HT-29 (cell line): ENCODE measurements at places on chromosomes 6 and 20. TPM values are rescaled to one million over a fixed set of nuclear protein-coding genes. Genes with fewer than 3 reads are reported as not detected.
A peak's percentile ranks its signal among the peaks of the same experiment; 100 is the strongest.

- peak; percentile 20 for DNase-seq
These were observed 218.6 kb upstream of the ZFP64 start for GRCh38 chr20:52410182-52410647.

GRCh38 chr6:10338151-10338550 is 76.7 kb downstream of the TFAP2A start:
- no peak for DNase-seq

- peak; percentile 41 for DNase-seq
These were observed 9.2 kb upstream of the DEFB110 start for GRCh38 chr6:50030777-50031562.

- DNase-seq = no peak
These were observed 15.2 kb downstream of the EFHC1 start for GRCh38 chr6:52435345-52435744.

GRCh38 chr20:52004018-52004417 is 187.6 kb downstream of the ZFP64 start:
- no peak for DNase-seq

Gene SIRPA
- 0.13 and 0.53 TPM in 2 replicates for total RNA-seq

Gene RANBP9
- 13.0 and 15.1 TPM in 2 replicates for total RNA-seq

Gene OLIG3
- total RNA-seq = not detected in 2 replicates

- peak; percentile 70 for DNase-seq
These were observed 103.5 kb downstream of the LAMP5 start for GRCh38 chr20:9617940-9618339.

DNA sequence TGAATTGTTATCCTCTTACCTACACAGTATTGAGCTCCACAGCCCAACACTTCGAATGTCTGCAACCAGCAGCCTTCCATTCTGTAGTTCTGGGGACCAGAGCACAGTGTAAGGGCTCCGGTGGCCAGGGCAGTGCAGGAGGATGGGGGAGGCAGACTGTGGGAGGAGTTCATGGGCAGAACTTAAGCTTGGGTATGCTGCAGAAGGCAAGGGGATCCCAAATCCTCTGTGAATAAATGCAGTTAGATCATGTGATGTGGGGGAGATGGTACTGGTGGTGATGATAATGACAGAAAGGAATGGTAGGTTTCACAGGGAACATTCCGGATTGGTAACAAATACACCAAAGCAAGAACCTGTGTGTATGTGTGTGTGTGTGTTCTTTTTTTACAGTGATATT is 26.5 kb upstream of the CNKSR3 start:
- DNase-seq = no peak

Gene C20orf202
- 0.13 TPM in 1 of 2 replicates, not detected in the other for total RNA-seq

- peak; percentile 8 for DNase-seq
These were observed 58.8 kb upstream of the MAP7 start for GRCh38 chr6:136608991-136609390.

GRCh38 chr6:133991096-133991593 is 38.1 kb downstream of the TBPL1 start:
- peak; percentile 35 for DNase-seq

Gene LST1
- total RNA-seq = not detected in 2 replicates

DNA sequence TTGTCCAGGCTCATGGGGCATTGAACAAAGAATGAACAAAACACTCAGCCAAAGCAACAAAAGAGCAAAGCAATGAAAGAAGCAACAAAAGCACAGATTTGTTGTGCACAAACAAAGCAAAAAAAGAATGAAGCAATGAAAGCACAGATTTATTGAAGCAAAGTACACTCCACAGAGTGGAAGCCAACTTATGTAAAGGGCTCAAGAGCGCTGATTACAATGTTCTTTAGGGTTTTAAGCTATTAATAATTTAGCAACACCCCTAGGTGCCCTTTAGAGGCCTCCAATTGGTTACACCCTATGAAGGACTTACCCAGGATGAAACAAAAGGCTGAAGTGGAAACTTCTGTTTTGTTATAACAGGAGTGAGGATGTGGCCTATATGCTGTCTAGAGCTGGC is 179.2 kb upstream of the PROKR2 start:
- DNase-seq = no peak

GRCh38 chr20:63769891-63770474 is 30.4 kb downstream of the SLC2A4RG start:
- no peak for DNase-seq

Gene MRPS18B
- 55.4 and 66.8 TPM in 2 replicates for total RNA-seq

Gene PBOV1
- not detected in 2 replicates for total RNA-seq

DNA sequence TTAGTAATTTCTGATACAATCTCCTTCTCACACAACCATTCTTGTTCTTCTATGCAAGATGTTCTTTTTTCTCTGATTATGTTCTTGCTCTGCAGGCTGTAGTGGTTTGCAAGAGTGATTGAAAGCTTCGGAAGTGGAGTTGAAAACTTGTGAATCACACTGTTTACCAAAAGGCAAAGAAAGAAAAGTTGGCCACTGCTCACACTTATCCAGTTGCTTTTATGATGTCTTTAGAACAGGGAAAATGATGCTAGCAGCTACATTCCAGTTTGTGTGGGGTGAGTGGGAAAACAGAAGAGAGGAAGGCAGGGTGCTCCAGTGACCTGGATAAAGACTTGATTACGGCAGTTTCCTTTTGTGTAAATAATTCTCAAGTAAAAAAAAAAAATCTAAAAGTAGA is 583.3 kb downstream of the TENT5A start:
- no peak for DNase-seq

- no peak for DNase-seq
These were observed 138.3 kb upstream of the HMGN3 start for GRCh38 chr6:79372757-79373156.

- peak; percentile 72 for DNase-seq
These were observed 100.1 kb upstream of the RGS17 start for GRCh38 chr6:153231048-153231646.

DNA sequence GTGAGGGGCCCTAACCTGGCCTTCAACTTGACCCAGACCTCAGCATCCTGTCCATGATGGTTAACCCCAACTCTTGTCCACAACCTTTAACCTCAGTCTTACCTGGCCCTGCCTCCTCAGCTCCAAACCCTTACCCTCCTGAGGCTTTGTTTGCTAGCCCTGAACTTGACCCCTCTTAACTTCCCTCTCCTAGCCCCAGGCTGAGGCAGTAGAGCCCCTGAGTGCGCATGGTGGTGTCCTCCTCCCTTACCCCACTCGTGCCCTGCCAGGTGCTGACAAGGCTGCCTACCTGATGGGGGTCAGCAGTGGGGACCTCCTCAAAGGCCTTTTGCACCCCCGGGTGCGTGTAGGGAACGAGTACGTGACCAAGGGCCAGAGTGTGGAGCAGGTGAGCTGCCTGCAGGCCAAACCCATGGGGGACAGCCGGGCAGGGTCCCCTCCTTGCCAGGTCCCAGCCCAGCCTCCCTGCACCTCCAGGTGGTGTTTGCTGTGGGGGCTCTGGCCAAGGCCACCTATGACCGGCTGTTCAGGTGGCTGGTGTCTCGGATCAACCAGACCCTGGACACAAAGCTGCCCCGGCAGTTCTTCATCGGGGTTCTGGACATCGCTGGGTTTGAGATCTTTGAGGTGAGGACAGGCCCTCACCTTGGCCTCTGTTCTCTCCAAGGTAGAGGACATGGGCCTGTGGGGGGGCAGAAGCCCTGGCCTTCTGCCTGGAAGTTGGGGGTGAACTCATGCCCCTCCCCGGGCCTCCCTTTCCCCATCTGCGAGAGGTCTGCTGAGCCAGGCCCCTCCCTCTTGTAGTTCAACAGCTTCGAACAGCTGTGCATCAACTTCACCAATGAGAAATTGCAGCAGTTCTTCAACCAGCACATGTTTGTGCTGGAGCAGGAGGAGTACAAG is 31.9 kb downstream of the MYH7B start:
- no peak for DNase-seq

DNA sequence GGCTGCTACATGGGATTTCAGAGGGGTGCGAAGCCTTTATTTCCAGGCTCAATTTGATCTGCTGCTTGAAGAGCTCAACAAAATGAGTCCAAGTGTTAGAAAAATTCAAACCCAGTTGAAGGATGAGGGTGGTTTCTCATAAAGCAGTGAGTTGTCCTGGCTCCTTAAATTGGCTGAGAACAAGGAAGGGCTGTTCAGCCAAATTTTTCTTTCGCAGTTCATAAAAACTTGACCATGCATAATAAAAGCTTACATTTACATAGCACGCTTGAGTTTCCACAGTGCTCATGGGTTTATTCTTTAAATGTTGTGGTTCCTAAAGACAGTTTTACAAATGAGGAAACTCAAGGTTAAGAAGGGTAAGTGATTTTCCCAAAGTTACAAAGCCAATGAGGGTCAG is 174.4 kb upstream of the FOXA2 start:
- no peak for DNase-seq

- peak; percentile 28 for DNase-seq
These were observed 8.7 kb downstream of the EZR start for GRCh38 chr6:158810155-158811095.

DNA sequence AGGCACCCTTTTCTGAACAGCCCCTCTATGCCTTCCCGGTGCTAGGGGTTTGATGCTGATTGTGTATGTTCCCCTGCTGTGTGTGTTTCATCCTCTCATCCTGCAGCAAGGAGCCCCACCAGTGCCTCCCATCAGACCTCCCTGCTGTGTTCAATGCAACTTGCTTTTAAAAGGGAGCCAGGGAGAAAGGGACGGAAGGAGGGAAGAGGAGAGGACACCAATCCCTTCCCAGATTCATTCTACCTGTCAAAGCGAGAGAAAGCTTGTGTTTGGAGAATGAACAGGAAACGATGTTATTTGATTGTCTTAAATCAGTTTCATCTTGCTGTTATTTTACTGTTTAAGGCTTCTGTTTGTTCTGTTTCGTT is 259.2 kb downstream of the ADGB start:
- no peak for DNase-seq

Gene FAM184A
- not detected in 2 replicates for total RNA-seq

GRCh38 chr6:130520801-130521200 is 155.0 kb downstream of the TMEM200A start:
- no peak for DNase-seq

- no peak for DNase-seq
These were observed 31.7 kb upstream of the MAP3K4 start for GRCh38 chr6:160959726-160960435.

DNA sequence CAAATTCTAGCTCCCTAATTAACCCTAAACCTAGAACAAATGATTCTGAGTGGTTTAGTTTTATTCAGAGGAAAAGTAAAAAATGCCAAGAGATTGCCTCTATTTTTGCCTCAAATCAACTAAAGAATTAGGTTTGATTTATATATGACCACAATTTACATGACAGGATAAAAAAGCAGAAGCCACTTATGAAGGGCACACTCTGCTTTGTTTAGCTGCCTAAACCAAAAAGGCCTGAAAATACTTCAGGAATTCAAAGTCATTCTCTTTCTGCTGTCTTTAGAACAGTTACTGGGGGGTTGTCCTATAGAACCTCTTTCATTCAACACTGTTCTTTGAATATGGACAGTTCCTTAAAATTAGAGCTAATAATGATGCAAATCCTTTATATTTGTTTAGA is 5.3 kb downstream of the FBXO5 start:
- DNase-seq = no peak

DNA sequence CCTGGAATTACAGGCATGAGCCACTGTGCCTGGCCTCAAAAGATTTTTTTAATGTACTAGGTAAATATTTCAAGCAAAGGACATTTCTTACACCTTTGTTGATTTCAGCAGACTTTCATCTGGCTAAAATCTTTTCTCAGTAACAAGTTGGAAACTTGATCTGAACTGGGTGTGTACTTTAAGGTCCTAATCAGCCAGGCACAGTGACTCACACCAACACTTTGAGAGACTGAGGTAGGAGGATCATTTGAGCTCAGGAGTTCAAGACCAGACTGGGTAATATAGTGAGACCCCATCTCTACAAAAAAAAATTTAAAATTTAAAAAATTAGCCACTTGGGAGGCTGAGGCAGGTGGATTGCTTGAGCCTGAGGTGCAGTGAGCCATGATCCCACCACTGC is 7.0 kb upstream of the RALGAPA2 start:
- DNase-seq = no peak

DNA sequence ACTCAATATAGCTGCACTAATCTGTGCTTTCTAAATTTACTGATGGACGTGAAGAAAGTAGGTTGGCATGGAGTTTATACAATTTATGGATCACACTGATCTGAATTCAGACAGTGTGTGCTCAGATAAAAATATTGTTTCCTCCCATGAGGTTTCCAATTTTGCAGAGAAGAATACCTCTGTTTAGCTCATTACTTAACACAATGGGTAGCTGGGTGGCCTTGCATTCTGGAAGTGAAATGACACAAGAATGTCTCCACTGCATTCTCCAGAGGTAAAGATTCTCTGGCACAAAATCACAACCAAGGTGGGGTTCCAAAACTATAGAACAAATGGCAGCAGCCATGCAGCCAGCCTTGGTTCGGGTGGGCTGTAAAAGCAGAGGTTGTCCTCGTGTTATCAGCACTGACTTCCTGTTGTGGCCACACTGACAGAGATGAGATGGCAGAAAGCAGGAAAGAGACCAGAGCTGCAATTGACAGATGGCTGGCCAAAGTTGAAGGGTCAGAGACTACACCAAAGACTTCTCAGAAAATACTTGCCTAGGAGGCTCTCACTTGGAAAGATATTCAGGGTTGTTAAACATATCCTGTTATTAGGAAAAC is 50.2 kb downstream of the HDAC2 start:
- no peak for DNase-seq
